OCI-LY7 (cell line): ENCODE measurements at places on chromosomes 5 and 9. TPM values are rescaled to one million over a fixed set of nuclear protein-coding genes. Genes with fewer than 3 reads are reported as not detected.

The NR2F1 gene
- not detected in 2 replicates for total RNA-seq

The CA9 gene
- not detected in 2 replicates for total RNA-seq

- no peak for DNase-seq
These were observed 145.3 kb downstream of the PLK2 start for GRCh38 chr5:58314356-58315210.

DNA sequence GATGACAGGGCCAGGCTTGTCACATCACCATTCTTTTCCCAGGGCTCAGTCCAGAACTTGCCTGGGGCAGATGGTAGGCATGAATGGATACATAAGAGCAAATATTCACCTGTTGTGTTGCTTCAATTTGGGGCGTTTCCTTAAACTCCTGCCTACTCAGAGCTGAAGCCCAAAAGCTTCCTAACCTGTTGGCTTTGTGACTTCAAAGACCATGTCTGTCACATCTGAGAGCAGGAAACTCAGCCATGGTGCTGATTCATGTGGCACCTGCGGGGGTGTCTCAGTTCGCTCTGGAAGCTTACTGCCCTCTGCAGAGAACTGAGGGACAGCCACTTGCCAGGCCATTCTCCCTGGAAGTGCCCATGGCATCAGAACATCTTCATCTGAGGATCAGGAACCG lies 246.6 kb downstream of the HSPA4 start:
- DNase-seq, result peak; percentile 6

DNA sequence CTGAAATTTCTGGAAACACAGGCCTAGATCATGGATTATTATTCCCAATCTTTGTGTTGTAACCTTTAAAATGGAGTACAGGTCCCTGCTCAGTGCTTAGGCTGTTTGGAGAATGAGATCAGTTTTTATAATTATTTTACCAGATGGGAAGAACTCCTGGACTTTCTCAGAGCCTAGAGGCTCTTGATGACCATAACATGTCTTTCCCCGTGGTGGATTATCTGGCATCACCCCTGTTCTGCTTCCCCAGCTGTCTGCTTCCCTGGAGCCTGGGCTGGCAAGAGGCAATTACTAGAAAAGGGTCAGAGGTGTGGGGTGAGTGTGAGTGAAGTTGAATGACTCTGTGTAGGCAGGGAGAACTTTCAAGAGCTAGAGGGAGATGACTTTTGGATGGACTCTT lies 143.0 kb downstream of the CARTPT start:
- no peak for DNase-seq

The ST8SIA4 gene
- 40.3 and 42.9 TPM in 2 replicates for total RNA-seq

DNA sequence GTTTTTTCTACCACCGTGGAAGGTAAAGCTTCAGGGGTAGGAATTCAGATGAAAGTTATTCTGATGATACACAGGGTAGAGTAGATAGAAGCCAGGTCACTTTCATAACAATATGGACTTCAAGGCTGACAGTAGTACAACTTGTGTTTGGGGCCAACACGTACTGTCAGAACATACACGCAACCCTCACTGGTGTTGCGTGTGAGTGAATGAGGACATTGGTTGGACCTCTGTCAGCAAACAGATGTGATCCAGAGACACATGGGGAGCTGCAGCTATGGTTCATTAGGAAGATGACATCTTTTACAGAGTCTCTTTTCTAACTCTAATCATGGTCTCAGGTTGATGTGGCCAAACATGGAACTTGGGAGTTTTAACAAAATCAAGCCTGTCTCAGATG lies 70.1 kb upstream of the MOCS2 start:
- no peak for DNase-seq

GRCh38 chr5:96331210-96331609 lies 101.8 kb downstream of the PCSK1 start:
- no peak for DNase-seq

The AK8 gene
- 0.27 TPM in 1 of 2 replicates, not detected in the other for total RNA-seq

GRCh38 chr5:134018154-134018985 lies 13.6 kb upstream of the VDAC1 start:
- DNase-seq, result no peak

- no peak for DNase-seq
These were observed 160.1 kb upstream of the SPRY4 start for GRCh38 chr5:142484821-142485387.

- no peak for DNase-seq
These were observed 25.8 kb downstream of the CDC25C start for GRCh38 chr5:138305797-138306196.

DNA sequence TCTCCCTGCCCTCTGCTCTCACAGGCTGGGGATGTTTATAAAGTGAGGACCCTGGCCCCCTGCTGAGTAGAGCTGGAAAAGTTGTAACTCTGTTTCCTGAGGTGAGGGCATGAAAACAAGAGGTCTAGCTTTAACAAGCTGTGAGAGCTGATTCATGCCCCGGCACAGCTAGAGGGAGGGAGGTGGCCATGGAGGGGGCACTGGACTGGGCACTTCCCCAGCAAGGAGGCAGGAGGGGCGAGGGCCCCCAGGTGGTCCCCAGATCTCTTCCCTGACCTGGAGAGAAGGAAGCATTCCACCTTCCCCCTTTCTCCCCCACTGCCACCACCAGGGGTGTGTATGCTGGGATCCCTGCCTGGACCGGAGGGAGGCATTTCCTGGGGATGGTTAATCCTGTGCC lies at the start of gene MSMP:
MSMP (minus strand) TSS at position 13 of the 400 bp plus-strand sequence. CDS start 147 bp downstream, outside the sequence.
- DNase-seq, result no peak

DNA sequence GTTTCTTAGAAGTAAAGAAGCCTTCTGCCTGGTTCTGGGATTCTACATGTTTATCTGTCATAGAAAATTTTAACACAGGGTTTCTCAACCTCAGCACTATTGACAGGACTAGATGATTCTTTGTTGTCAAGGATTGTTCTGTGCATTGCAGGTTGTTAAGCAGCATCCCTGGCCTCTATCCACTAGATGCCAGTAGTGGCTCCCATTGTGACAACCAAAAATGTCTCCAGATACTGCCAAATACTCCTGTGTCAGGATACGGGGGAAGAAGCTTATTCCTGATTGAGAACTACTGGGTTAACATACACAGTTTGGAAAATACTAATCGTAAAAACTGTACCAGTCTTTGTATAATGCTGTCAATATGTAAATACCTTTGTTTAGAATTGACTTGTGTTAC lies 167.1 kb downstream of the NIPBL start:
- DNase-seq, result peak; percentile 2

DNA sequence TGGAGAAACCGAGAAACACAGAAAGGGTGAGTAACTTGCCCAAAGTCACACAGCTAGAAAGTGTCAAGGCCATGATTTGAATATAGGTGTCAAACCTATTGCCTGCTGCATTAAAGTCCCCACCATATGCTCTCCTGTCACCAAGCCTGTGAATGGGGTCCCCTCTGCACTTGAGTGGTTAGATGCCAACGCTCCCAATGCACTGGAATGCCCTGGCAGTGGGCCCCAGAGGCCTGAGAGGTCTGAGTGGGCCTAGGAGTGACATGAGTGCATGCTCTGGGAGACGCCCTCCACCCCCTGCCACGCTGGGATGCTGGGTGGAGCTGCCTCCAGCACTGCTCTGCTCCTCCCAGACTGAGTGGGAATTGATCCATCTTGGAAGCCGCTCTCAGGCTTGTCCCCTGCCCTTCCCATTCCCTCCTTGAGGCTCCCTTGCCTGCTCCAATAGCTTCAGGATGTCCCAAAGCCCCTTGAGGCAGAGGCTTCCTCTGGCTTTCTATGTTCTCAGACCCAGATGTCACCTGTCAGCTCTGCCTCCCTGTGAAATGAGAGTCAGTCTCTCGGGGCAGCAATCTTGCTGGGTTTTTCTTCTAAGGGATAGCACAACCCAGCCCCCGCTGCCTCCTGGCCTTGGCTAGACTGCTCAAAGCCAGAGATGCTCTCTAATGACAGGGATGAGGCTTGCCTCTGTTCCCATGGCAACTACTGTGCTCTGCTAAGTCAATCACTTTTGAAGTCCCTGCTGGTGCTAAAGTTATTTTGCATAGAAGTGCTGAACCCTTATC lies 6.6 kb upstream of the ARSI start:
- DNase-seq, result peak; percentile 3

DNA sequence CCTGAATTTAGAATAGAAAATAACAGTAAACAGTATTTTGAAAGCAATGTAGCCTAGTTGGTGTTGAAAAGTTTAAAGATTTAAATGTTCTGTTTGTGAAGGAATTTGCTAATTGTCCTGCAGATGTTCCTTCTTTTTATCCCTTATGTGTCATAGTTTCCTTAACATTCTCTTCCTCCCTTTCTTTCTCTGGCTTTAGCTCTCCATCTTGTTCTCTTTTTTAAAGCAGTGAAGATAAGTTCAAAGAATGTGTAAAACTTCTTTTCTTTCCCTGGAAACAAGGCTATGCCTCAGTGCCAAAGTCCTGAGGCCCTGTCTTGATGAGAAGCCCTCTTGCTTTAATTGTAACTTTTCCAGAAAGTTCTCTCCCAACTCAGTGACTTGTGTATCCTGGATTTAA lies 24.4 kb upstream of the GAS1 start:
- no peak for DNase-seq
